ENCODE measurements at places on chromosomes 7 and 10. TPM values are rescaled to one million over a fixed set of nuclear protein-coding genes. Genes with fewer than 3 reads are reported as not detected.

The GRID1 gene
- total RNA-seq, result 2.6 TPM

The LBX1 gene
- 0.18 TPM for total RNA-seq

The PILRA gene
- total RNA-seq, result 52.3 TPM

The MARCHF5 gene
- 33.0 TPM for total RNA-seq

The SLC39A12 gene
- total RNA-seq, result 0.15 TPM
